Hematopoietic multipotent progenitor cell treated with erythropoietin and hydrocortisone succinate and interleukin-3 and kit ligand, for 15 days (in vitro differentiated cells): ENCODE measurements at places on chromosomes 3 and 15.

DNA sequence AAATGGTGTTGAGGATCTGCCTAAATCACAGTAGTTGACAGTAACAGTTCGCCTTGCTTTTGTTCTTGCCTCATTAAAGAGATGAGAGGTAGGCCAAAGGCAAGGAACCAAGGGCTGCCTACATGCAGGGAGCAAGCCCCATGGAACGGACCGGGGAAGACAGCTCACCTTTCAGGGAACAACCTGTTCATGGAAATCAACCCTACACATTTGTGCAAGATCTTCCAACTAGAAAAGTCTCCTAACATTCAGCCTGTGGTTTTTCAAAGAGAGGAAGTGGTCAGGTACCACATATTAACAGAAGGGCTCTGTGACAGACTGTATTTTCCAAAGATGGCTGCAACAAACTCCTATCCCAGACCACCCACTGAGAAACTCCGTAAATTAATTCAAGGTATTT lies 1031.8 kb upstream of the NR2F2 start:
- DNase-seq: no peak

GRCh38 chr3:50430950-50431435 lies 71.7 kb upstream of the TMEM115 start:
- DNase-seq: no peak

DNA sequence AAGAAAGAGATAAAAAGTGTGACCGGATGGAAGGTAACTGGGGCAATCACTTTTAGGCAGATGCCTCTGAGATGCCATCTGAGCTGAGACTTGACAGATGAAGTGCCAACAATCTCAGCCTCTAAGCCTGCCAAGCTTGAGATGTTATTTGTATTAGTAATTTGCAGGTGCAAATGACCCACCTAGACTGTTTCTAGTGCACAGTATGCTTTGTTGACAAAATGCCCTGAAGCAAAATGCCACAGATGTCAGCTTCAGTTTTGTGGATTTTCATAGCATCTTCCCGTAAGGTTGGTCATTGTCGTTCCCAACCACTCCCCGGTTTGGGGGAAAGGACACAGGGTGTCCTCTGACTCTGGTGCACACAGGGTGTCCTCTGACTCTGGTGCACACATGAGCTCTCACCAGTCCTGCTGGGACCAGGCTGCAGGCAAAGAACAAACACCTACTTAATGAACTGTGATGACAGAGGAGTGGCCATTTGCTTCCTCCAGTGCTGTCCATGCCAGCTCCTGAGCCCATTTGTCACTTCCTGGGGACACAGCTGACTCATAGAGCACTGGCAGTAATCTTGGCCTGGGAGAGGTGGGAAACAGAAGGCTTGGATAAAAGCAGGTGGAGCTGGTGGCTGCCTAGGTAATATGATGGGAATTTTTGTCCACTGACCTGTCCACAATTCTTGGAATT lies 16.7 kb upstream of the PPP1R2 start:
- no peak for DNase-seq

DNA sequence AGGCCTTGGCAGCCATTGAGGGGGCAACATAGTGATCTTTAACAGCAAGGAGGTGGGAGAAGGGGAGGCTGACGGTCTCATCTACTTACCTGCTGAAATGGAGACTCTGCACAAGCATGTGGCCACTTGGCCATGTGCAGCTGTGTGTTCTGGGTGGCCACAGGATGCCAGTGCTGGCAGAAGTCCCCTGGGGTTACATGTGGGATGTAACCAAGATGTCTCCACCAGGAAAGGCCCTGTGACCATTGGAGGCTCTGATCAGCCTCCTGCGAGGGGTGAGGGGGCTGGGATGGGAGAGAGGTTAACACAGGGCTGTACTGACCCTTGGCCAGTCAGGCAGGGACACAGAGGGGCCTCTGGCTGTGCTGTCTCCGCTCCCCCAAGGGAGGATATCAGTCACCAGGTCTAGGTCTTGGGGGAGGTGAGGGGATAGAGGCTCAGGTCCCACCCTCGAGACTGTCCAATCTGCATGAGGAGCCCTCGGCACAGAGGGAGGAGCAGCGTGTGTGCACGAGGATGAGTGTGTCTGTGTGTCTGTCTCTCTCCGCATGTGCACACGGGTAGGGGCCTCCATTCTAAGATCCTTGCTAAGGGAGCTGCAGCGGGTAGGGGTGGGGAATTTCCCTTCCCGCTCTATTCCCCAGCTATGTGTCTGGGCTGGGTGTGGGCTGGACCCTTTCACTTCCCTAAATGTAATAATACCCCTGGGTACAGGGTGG lies 19.5 kb downstream of the PRKCD start:
- no peak for DNase-seq

GRCh38 chr15:68341760-68342725 lies 64.5 kb downstream of the FEM1B start:
- DNase-seq: no peak

- no peak for DNase-seq
These were observed 129.8 kb downstream of the DLG1 start for GRCh38 chr3:197168606-197169005.

GRCh38 chr3:83765956-83766355 lies 1192.8 kb upstream of the CADM2 start:
- DNase-seq: no peak

DNA sequence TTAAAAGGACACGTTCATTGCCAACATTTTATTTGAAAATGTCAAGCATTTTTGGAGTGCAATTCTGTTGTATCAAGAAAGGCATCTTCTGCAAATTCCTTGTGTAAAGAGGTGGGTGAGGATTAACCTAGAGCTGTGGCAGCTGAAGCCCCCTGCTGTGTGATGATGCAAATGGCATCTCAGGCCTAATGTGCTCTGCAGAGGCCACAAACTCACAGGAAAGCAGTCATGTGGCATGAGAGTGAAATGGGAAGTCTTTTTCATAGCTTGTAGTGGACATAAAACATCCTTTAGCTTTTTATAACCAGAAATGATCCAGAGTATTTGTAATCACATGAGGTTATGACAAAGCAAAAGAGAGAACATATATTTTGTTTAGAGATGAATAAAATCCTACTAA lies 6.4 kb downstream of the CADM2 start:
- DNase-seq: no peak

DNA sequence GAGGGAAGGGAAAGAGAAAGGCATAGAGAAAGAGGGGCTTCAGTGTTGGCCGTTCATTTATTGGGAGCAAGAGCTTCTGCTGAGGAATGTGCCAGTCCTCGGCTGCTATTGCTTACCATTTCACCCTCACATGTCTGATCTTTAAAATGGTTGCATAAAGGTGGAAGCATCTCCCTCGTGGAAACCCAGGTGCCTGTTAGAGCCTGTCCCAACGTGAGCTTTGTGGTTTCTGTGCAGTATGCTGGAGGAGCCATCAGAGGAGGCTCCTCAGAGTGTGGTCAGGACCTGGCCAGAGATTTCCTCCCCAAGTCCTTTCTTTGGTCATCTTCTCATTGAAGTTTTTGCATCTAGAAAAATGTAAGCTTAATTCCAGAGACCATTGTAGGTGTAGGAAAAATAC lies 34.4 kb downstream of the PSMD6 start:
- DNase-seq: no peak

- DNase-seq: no peak
These were observed 27.0 kb downstream of the SLC30A4 start for GRCh38 chr15:45495588-45495987.

GRCh38 chr15:45268135-45268534 lies 16.1 kb downstream of the SLC28A2 start:
- no peak for DNase-seq

DNA sequence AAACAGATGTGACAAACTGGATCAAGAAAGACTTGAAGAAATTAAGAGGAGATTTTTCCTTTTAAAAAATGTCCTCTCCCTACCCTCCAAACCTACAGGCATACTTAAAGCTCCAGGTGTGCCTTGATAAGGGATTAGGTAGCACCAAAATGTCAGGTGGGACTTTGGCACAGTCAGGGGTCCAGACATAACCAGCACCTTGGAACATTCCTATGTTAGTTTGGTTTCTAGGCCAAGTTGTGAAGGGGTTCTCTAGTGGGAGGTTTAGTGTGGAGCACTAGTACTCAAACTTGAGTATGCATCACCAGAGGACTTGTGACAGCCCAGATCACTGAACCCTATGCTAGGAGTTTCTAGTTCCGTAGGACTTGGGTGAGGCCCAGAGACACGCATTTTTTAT lies 13.9 kb downstream of the ILDR1 start:
- DNase-seq: no peak

DNA sequence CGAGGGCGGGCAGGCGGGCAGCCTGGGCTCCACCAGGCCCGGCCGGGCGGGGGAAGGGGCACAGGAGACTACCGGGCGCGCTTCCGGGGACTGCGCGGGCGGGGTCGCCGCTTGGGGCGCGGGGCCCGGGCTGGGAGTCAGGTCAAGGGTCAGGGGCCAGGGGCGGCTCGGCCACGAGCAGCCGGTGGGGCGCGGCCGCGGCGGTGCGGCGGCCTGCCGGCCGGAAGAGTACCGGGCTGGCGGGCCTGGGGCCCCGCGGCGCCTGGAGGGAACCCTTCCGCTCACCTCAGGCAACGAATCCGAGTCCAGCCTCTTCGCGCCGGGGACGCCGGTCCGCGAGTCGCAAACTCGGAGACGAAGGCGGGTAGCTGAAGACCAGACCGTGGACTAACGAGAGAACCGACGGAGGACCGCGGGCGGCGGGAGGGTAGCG lies 225 bp downstream of the RHOA start:
- no peak for DNase-seq

GRCh38 chr15:23497710-23498111 lies 50.7 kb upstream of the GOLGA6L2 start:
- no peak for DNase-seq

DNA sequence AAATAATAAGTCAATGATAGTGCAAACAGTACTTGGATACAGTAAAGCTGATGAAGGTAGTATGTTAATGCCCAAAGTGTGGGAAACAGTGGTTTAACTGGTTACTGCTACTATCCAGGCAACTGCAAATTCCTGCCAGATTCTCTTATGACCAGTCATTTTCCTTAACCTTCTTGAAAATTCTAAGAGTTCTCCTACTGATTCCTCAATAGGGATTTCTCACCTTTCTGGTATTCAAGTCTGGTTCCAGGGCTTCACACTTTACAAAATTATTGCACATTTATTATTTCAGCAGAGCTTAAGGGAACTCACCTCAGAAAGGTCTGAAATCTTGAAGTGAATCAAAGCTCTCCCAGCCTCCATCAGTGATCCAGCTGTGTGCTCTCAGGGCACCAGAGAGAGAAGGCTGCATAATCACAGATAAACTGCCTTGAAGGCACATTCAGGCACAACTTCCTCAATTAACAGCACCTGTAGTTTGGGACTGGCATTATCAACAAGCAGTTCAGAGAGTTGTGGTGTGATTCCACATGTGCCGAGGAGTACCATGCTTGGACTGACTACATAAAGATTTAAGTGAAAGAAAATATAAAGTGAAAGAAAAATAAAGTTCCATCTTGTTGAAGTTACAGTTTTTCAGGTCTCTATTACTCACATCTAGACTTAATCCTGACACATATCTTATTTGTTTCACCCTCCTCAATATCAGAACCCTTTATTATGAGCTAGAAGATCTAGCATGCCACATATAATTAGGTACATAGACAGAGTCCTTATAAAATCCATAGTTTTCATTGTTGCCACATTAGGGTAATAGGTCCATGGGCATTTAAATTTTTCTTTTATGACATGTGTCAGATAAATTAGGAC lies 59.5 kb upstream of the TIPARP start:
- no peak for DNase-seq

GRCh38 chr15:39961051-39961450 lies 27.1 kb downstream of the EIF2AK4 start:
- DNase-seq: no peak

DNA sequence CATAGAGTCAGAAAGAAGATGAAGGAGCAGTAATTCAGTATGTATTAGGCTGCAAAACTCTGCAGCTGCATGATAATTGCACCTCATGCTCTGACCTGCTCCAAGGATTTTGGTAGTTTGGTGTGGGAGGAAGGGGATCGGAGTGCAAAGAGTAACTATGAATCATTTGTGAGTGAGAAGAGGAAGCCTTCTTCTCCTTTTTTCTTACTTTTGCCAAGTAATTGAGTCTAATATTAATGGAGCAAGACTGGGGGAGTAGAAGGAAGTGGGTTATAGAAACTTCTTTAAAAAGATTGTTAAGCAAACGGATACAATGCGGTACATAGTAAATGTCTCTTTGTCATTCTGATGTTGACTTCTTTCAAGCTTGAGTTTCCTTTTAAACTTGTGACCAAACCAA lies 276.5 kb downstream of the EDEM1 start:
- DNase-seq: no peak

DNA sequence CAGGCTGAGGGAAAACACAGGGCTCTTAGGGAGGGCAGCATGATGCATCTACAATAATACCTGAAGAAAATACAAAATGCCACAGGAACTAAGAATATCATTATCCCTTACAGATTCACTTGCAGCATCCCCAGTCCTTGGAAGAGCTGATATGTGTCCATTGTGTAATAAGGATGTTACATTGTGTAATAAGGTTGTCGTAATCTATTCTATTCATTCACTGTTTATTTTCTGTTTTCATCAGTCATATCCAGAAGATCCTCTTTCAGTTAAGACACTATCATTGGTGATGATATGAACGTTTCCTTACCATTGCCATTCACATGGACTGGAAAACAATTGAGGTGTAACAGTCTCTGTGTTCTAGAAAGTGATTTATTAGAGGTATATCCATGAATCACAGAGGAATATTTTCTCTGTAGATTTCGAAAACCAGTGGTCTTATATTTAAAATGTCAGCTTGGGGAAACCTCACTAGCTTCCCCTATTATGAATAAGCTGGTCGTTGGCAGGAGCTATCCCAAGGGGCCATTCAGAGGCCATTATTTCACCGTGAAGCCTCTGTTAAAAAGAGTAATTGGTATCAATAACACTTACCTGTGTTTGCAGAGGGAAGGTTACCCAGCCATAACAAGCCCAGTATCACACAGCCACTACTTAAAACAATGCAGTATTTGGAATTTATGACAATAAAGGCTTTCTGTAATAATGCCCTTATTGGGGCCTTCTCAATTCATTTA lies 241.1 kb downstream of the ZNF385D start:
- no peak for DNase-seq

DNA sequence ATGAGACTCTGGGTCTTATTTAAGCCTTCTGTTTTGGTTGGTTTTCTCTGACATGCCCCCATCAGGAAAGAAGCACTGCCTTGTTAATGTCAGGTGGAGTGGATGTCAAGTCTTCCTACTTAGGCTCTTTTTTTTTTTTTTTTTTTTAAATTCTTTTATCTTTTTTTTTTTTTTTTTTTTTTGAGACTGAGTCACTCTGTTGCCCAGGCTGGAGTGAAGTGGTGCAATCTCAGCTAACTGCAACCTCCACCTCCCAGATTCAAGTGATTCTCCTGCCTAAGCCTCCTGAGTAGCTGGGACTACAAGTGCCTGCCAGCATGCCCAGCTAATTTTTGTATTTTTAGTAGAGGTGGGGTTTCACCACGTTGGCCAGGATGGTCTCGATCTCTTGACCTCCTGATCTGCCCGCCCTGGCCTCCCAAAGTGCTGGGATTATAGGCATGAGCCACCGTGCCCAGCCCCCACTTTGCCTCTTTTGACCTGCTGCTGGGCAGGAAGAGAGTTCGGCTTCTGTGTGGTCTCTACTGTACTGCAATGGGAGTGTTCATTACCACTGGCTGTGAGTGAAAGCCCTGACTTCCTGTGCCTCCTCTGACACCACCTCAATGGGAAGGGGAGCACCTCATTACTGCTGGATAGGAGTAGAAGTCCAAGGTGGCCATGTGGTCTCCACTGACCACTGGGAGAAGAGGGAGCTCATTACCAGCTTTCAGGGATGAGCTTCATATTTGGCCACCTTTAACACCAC lies 10.9 kb downstream of the CTDSPL start:
- DNase-seq: no peak

GRCh38 chr3:32836601-32837000 lies 18.8 kb downstream of the TRIM71 start:
- no peak for DNase-seq
